ENCODE measurements at places on chromosomes 3 and 15. TPM values are rescaled to one million over a fixed set of nuclear protein-coding genes. Genes with fewer than 3 reads are reported as not detected.

The CNTN6 gene
- total RNA-seq = not detected

The RYR3 gene
- total RNA-seq = not detected

- DNase-seq = no peak
Observed at GRCh38 chr3:181701096-181701495, 10.6 kb upstream of the SOX2 start.

DNA sequence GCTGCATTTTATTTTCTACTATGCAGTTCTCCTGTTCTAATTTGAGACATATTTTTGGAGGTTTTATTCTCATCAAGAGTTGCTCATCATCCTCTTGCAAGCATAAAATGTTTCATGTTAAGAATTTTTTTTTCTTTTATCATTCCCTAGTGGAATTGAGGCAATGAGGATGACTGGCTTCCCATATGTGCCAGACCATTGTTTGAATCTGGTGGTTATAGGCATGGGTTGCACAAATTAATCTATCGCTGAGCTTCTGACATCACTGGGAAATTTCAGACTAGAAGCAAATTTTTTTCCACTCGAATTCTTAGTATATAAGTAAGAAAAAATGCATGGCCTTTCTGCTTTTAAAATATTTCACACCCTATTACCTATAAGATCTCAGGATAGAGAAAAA lies 279.1 kb upstream of the PLSCR5 start:
- no peak for DNase-seq

GRCh38 chr3:188633206-188633605 lies 479.2 kb downstream of the LPP start:
- DNase-seq = no peak

GRCh38 chr3:109071350-109072142 lies 46.4 kb downstream of the MORC1 start:
- no peak for DNase-seq

DNA sequence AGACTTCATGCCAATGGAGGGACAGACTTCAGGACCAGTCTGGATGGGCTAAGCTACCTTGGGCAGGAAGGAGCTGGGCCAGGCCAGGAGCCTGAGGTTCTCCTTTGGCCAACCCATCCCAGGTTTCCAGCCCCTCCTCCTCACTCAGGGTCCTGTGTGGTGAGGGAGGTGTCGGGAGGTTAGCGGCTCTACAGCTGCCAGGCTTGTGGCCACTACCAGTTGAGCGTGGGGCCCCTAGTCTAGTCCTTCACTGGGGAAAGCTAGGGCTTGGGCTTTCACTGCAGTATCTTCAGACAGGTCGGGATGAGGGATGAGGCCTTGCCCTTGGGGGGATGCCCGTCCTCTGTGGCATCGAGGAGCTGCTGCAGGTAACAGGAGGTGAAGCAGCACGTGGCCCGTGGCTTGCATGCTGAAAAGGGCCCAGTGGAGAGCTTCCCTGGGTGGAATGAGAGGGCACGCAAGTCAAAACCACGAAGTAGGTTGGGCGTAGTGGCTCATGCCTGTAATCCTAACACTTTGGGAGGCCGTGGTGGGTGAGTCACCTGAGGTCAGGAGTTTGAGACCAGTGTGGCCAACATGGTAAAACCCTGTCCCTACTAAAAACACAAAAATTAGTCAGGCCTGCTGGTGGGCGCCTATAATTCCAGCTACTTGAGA lies 8.5 kb upstream of the FANCD2 start:
- peak; percentile 82 for DNase-seq

Measured in MG63 (cell line).